Esophagus squamous epithelium (tissue), 5 donors: ENCODE measurements at places on chromosomes 12 and 14.
A peak's percentile ranks its signal among the peaks of the same experiment; 100 is the strongest.

DNA sequence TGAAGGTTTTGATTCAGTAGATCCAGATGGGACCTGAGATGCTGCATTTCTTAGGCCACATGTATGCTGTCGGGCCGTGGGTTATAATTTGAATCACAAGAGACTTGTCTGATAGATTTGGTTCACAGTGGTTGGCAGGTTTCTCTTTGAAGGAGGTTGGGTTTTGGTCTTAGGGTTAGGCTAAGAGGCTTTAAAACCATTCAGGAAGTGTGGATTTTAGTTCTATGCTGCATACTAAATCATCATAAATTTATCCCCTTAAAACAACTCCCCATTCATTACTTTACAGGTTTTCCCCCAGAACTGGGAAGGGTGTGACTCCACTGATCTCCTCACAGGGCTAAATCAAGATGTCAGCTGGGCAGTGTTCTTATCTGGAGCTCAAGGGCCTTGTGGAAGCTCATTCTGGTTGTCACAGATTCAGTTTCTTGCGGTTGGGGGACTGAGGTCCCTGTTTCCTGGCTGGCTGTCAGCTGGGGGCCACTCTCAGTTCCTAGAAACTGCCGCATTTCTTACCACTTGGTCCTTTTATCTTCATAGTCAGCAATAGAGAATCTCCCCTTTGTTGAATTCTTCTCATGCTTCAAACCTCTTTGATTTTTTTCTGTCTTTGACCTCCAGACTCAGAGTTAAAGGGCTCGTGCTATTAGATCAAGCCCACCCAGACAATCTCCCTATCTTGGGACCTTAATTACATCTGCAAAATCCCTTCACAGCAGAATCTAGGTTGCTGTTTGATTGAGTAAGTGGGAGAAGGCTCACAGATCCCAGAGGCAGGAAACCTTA lies 20.6 kb upstream of the PCNX1 start:
- DNase-seq, result no peak

GRCh38 chr12:128449146-128449894 lies 182.3 kb downstream of the TMEM132C start:
- DNase-seq, result no peak

DNA sequence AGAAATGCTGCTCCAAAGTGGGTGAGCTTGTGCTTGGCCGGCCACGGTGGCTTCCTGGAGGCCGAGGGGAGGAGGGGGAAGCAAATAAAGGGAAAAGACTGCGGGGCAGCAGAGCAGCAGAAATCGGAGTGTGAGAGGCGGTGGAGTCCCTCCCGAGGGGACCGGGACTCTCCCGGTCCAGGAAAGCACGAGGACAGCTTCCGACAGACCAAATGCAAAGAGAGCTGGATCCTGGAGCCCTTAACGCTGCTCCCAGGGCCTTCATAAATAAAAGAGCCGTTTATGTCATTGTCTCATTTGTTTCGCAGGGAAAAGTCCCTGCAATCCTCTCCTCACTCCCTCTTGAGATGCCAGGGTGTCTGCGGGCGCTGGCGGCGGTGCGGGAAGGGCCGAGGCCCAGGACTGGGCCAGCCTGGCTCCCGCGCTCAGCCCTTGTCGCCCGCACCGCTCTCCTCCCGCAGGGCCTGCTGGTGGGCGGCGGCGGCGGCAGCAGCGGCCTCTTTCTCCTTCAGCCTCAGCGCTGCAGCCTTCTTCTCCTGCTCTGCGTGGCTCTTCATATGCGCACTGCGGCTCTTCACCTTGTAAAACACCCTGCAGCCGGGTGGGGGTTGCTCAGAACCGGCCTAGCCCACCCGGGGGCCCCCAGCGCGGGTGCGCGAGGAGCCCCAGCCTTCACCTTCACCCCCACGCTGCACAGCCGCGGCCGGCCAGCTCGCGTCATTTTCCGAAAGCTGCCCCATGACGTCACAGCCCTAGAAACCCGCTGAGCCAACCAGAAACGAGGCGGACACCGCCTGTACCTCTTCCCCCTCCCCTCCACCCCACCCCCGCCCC lies 4.5 kb upstream of the PNMA1 start:
- DNase-seq, result no peak

- no peak for DNase-seq
Observed at GRCh38 chr14:39265806-39266524, 32.2 kb downstream of the MIA2 start.

DNA sequence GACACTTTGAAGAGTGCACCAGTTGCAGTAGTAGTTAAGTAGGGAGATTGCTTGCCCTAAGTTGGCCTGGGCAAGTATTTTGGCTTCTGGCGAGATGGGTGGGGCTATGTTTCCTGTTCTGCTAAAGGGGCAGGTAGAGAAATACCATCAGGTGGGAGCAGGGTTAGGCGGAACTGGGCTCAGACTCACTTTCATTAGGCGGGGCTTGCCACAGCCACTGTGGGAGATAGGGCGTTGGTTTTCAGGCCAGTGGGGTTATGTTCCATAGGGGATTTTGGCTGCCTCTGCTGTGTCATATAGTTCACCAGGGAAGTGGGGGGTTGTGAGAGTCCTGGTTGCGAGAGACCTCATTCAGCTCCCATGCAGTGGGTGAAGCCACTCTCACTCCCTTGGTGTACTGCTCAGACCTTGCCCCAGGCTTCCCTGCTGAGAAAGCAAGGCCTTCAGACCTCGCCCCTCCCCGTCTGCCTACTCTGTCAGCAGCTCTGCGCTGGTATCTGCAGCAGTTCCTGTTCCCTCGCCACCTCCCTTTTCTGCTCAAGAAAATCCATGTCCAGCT lies 43.3 kb downstream of the AEBP2 start:
- DNase-seq, result peak; percentile 10

DNA sequence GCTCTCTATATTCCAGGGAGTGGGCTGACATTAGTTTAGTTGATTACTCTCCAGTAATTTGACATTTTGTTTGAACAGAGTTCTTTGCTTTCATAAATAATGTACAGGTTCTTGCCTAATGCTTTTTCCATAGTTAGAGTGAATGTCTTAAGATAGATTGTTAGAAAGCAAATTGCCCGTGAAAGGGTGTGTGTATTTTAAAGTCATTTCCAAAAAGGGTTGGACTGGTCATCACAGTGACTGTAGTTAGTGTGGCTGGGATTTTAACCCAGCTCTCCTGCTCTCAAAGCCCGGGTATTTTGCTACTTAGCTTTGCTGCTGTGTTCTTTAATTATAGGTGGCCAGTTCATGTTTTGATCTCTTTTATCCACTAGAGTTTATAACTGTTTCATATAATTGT lies 74.2 kb downstream of the DNAH10 start:
- DNase-seq, result no peak

GRCh38 chr12:43436597-43436996 lies 115.4 kb downstream of the ADAMTS20 start:
- DNase-seq, result no peak

GRCh38 chr14:98711453-98711852 lies 560.5 kb downstream of the BCL11B start:
- DNase-seq, result no peak

- DNase-seq, result no peak
Observed at GRCh38 chr14:71372411-71372838, 465.2 kb downstream of the PCNX1 start.

- no peak for DNase-seq
Observed at GRCh38 chr14:26486922-26487321, 110.9 kb downstream of the NOVA1 start.

- no peak for DNase-seq
Observed at GRCh38 chr14:104549536-104550339, 29.8 kb upstream of the C14orf180 start.

DNA sequence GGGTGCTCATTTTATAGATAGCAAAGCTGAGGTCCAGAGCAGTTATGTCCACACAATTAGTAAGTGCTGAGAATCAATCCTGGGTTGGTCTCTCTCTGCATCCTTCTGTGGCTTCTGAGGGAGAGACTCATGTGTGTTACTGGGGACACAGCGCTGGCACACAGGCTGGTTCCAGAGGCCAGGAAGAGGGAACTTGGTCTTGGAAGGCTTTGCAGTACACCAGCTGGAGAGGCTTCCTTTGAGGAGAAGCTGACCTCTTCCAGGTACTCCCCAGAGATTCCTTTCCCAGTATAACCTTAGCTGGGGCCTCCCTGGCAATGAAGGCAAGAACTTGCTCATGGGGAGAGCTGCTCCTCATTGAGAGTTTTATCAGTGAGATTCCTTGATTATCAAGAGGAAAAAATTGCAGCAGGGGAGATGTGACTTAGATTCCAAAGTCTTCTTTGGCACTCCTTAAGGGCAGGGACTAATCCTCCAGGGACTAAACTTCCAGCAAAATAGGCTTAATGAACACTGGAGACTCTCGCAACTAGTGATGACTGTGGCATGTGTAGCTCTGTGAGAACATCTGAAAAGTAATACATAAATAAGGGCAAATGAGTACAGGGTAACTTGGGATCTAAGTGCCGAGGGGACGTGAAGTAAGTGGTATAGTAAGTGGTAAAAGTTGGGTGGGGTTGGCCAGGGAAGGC lies 13.9 kb upstream of the KRT80 start:
- DNase-seq, result no peak

- no peak for DNase-seq
Observed at GRCh38 chr12:49377386-49377785, 10.1 kb downstream of the SPATS2 start.

DNA sequence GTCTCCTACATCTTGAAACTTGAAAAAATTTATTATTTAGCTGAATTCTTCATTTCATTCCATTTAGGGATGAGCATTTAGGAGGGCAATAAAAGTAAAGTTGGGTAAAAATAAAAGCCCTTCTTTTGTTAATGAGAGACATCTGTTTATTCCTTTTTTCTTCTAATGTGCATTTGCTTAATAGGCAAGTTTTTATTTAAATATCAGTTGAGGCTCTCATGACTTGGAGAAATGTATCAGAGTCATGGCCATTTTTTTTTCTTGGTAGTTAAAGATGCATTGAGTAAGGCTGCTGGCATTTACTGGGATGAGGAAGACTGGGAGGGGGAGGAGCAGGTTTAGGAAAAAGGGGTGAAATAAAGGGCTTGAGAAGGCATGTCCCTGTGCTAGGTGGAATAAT lies 609.9 kb upstream of the TMEM132C start:
- DNase-seq, result no peak

GRCh38 chr14:41925409-41925808 lies 318.7 kb downstream of the LRFN5 start:
- no peak for DNase-seq

DNA sequence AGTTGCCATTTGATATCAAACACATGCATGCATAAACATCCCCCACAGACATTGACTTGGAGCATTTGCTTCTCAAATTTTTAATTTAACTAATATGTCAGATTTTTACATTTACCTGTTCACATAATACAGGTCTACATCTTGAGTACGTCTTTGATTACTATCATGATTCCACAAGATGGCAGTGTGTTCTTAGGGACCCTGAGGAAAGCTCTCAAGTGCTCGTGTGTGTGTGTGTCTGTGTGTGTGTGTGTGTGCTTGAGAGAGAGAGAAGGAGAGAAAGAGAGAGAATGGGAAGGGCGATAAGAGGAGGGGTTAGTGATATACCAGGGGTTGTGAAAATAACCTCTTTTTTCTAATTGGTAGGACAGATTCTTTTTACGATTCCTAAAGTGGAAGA lies 167.1 kb upstream of the OR4E1 start:
- no peak for DNase-seq

DNA sequence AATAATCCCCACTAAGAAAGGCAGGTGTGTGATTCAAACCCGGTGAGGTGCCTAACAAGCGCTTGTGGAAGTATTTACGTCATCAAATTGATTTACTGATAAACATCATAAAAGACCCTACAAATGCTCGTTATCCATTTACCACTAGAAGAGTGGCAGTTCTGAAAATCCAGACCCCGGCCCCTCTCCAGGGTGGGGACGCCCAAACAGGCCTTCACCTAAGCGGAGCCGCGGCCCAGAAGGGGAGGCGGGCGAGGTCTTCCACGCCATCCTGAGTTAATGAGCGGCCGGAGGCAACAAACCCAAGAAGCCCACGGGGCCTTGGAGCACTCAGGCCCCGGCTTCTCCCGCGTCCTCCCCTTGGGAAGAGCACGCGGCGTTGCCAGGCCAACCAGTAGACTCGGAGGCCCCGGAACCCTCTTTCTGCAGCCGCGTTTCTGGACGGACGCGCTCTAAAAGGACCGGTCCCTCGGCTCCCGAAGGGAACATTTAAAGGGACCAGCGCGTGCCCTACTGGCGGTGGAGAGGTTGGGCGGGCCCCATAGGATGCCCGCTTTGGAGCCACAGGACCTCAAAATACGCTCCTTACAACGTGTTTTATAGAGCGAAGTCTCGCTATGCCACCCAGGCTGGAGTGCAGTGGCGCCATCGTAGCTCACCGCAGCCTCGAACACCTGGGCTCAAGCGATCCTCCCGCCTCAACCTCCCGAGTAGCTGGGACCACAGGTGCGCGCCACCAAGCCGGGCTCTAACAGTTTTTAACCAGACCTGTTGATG lies 3.5 kb downstream of the PTPN21 start:
- no peak for DNase-seq

- no peak for DNase-seq
Observed at GRCh38 chr12:5210179-5210922, 166.7 kb downstream of the KCNA5 start.

DNA sequence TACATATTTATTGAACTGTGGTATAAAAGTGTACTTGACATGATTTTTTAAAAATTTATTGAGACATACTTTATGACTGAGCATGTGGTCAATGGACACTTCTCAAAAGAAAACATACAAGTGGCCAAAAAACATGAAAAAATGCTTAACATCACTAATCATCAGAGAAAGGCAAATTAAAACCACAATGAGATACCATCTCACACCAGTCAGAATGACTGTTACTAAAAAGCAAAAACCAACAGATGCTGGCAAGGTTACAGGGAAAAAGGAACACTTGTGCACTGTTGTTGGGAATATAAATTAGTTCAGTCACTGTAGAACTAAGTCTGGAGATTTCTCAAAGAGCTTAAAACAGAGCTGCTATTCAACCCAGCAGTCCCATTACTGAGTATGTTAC lies 1177.6 kb downstream of the GALC start:
- DNase-seq, result no peak

DNA sequence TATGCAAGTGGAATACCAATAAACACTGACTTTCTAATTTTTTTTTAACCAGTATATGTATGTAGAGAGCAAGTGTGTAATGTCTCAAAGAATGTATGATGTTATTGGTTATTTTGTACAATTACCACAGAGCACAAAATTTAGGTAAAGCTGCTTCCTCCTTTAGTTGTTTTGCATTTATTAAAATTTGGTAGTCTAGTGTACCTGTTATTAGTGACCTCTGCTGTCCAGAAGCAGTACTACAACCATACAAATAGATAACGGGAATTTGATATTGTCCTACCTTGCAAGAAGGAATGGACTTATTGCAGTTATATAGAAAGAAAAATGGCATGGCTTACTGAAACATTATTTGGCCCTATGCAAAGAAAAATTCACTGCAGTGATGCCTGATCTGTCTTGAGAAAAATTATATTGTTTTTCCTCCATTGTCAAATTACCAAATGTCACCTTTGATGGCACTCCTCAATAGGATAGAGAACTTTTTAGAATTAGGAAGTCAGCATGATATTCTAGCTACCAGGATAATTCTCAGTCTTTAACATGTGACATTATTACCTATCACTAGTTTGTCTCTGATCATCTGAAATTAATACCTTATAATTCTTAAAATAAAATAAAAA lies 153.9 kb upstream of the RMST start:
- no peak for DNase-seq
